ENCODE measurements at places on chromosomes 3 and 15. TPM values are rescaled to one million over a fixed set of nuclear protein-coding genes. Genes with fewer than 3 reads are reported as not detected.
A peak's percentile ranks its signal among the peaks of the same experiment; 100 is the strongest.

Gene NANOGP8
- total RNA-seq: 31.9 TPM

Gene ACTC1
- total RNA-seq: 90.0 TPM

Gene PLA1A
- not detected for total RNA-seq

Gene TNFAIP8L3
- 0.67 TPM for total RNA-seq

Gene B3GNT5
- 9.7 TPM for total RNA-seq

Gene GP9
- not detected for total RNA-seq

Gene ATP13A5
- total RNA-seq: not detected

Gene GREM1
- 0.57 TPM for total RNA-seq

Gene ACKR4
- not detected for total RNA-seq

DNA sequence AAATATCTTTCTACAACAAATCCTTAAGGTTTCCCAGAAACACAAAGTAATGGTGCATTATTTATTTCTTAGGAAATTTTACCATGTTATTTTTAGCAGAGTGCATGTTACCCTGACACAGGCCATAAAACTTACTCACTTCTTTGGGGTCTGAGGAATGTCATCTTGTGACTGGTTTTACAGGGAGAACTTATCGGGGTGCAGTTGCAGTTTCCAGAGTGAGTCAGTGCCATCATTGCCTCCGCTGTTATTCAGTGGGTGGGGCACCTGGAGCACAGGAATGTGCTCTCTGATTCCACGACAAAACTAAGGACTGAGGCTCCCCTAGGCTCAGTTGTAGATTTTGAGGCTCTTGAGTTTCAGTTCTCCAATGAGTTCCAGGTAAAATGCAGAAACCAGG is 11.1 kb upstream of the GREM1 start:
- DNase-seq: no peak

DNA sequence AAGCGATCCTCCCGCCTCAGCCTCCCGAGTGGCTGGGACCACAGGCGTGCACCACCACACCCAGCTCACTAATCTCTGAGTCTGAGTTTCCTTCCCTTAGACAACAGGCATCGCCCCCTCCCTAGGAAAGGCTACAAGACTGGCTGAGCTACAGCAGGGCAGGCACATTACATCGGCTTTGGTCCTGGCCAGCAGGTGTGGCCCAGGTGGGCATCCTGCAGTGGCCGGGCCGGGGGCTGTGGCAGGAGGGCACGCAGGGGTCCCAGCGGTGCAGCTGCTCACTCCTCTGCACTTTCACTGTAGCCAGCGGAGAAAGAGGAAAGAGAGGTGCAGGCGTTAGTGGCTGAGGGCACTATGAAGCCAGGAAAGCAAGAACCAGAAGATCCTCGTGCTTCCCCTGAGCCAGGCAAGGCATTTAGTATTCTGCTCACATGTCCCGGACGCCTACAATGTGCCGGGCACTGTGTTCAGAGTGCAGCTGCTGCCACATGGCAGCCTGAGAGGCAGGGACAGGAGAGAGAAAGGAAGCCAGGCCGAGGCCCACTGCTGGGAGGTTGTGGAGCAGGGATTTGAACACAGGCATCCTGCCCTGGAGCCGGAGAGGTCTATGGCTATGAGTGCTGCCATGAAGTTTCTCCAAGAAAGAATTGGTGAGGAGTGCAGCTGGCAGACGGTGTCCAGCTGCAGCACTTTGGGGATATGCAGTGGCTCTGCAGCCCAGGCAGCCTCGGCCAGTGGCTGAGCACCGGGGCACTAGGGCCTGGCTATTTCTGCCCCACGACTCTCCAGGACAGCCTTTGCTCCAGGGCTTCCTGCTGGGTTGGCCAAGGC is 22.3 kb downstream of the GRIP2 start:
- no peak for DNase-seq

GRCh38 chr3:185076219-185076618 is 76.6 kb downstream of the C3orf70 start:
- no peak for DNase-seq

GRCh38 chr3:58464866-58465265 is 27.0 kb upstream of the KCTD6 start:
- DNase-seq: no peak

GRCh38 chr15:38818157-38818790 is 253.7 kb upstream of the RASGRP1 start:
- no peak for DNase-seq

DNA sequence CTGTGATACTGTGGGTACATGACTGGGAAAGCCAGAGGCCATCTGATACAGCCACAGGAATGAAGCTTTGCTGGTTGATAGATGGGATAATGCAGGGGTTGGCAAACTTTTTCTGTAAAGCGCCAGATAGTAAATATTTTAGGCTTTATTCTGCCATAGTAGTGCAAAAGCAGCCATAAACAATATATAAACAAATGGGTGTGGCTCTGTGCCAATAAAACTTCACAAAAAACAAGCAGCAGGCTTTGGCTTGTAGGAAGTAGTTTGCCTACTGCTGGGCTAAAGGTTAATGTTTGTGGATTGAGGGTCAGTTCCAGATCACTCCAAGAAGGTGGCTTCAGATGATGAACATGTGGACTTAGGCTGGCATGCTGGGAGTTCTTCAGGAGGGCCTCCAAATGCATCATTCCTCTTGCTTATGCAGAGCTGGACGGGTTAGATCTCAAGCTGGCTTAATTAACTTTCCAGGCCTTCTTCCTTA is 305.7 kb downstream of the RPLP1 start:
- DNase-seq: no peak

DNA sequence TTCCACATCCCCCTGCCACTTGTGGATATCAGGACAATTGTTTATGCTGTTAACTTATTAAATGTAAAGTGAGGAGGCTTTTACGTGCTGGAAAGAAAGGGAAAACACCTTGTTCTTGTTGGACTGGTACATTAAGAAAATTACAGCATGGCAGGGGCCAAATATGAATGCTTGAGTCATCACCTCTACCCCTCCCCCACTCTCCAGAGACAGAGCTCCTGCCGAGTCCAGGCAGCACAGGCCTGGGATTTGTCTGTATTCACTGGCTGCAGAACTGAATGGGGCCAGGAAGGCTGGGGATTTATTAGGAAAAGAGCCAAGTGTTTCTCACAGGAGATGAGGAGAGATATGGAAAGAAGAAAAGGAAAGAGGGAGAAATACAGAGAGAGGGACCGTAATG is 308.9 kb downstream of the EPHB1 start:
- DNase-seq: no peak

DNA sequence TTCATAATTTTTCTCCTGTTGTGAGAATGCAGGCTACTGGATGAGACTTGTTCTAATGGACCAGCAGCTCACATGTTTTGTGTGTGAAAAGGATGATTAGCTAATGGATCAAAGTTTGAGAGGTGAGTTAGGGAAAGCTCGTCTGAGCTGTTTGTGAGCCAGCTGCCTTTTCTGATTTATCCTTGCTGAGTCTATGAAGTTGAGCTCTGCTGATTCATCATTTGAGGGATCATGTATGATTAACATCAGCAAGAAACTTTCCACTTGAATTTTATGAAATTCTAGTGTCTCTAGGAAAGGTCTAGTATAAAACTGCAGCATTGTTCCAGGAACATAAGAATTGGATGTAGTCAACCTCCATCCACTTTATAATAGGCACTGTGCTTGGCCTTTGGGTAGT is 698.7 kb downstream of the NTRK3 start:
- DNase-seq: no peak

DNA sequence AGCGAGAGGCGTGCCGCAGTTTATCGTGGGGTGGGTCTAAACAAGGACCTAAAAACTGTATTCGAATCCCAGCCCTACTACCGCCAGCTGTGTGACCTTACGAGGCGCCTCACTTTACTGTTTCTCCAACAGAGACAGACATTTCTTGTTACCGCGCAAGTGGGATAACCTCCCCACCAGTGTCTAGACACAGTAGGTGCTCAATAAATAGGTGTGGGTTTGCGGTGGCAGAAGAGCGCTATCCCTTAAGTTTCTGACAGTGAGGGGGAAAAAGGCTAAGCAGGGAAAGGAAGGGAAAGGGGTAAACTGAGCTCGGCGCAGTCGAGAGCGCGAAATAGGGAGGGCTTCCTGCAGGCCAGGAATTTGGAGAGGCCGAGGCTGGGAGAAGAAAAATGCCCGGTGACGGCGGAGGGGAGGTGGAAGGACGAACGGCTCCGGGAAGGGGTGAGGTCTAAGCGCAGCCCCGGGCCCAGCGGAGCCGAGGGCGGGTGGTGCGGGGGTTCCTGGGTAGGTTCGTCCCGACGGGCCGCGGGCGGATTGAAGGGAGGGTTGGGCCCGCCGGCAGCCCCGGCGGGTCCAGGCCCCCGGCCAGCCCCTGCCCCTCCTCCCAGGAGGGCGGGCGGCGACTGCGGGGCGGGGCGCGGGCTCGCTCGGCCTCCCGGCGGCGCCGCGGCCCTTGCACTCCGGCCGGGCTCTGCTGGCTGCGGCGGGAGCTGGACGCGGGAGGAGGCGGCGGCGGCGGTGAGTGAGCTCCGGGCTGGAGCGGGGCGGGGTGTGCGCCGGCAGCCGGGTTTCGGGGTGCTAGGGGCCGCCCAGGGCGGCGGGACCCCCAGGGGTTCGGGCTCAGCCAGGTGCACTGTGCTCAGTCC is at the start of gene CGNL1:
Gene CGNL1 (plus strand): TSS at position 679 of the 869 bp plus-strand sequence. CDS start 61,495 bp downstream, outside the sequence.
- peak; percentile 77 for DNase-seq

GRCh38 chr3:104604326-104605010 is 762.2 kb upstream of the ALCAM start:
- no peak for DNase-seq

DNA sequence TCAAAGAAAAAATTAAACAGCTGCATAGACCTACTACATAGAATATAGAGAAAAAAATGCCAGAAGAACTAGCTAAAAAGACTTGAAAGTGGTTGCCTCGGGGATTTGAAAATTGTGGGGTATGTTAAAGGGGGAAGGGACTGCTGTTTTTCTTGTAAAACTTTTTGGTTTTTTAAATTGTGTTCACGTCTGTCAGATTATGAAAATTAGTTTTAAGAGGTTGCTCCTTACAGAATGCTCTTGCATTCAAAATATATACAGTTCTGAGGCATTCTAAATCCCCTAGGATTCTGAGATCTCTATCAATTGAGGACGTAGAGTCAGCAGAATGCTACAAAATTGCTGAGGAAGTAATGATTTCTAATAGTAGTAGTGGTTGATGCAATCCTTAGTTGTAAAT is 28.6 kb downstream of the PIAS1 start:
- no peak for DNase-seq

- no peak for DNase-seq
These were observed 16.0 kb upstream of the TBC1D21 start for GRCh38 chr15:73857193-73857920.

- no peak for DNase-seq
These were observed 269.5 kb downstream of the ZBTB20 start for GRCh38 chr3:114877378-114878113.

- DNase-seq: no peak
These were observed 73.4 kb downstream of the GTPBP8 start for GRCh38 chr3:113064183-113064582.

- DNase-seq: no peak
These were observed 188.9 kb downstream of the NR1D2 start for GRCh38 chr3:24133942-24134341.

DNA sequence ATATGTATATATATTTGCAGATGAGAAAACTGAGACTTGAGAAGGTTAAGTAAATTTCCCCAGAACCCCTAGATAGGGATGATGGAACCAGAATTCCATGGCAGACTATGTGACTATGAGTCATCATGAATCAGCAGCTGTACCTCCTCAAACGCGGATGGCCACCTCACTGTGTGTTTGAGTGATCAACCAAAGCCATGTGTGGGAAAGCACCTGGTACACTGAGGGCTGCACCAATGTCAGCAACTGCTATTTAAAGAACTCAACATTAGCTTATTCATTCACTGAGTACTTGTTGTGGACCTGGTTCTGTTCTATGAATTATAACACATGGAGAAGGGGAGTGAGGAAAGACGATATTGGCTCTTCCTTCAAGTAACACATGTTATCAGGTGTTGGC is 377.0 kb downstream of the GAP43 start:
- DNase-seq: no peak

DNA sequence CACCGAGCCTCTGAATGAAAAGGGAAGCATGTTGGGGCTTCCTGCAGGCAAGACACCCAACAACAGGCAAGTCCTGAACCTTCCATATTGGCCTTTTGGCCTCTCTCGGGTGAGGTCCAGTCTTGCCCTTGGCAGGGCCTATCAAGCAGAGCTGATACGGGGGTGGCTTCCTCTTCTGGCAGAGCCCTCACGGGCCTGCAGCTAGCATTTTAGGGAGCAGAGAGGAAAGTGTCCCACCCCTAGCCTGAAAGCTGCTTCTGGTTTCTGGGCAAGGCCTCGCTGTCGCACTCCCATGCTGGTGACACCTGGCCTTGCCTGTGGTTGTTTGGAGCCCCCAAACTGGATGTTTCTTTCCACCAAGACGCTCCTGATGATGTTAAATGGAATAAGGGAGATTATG is 31.8 kb upstream of the CTSH start:
- no peak for DNase-seq

GRCh38 chr3:58839964-58840363 is 173.4 kb upstream of the FAM3D start:
- DNase-seq: no peak

DNA sequence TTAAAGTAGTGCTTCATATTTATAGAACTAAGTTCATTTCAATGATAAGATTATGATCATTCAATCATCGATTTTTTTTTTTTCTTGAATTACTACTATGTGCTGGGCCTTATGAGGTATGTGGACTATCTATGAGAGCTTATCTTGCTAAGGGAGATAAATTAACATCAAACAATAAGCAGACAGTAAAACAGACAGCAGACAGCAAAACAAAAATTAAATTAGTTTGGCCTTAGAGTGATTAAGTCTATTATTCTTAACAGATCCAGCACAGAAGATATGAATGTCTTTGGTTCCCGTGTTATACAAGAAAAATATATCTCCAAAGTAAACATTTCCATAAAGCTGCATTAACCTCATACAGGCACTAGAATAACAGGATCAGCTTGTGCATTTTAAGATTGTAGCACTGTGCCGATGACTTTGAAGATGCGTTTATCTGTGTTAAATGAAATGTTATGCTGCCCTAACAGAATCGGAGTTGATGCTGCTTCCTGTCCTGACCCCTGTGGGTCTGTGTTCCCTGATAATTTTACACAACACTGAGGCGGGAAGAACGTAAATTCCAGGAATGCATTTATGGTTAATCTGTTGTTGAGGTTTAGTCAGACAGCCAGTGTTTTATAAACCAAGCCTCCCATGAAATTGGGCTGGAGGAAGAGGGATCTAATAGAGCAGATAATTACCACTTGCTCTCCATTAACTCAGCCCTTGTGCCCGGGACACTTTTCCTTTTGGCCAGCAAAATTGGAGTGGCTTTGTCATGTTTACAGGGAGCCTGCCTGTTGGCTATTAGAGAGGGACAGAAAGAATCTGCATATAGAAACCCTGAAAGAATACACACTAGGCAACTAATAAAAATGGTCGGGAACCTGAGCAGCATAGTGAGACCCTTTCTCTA is 80.8 kb downstream of the GHSR start:
- no peak for DNase-seq

DNA sequence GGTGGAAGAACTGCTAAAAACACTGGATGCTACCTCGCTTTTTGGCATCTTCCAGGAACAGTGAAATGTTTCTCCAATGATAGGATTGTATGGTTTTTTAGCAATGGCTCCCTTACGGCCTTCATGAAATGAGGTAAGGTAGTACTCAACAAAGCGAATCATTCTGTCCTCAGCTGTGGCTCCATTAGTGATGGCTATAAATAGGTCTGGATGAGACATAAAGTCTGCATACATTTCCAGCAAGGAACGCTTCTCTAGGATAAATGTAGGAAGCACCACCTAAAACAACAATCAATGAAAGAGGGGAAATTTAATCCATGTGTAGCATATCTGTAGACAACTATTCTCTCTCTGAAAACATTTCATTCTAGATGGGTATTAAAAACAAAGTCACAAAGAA is 32.4 kb upstream of the SNX4 start:
- no peak for DNase-seq

Data from H1 (cell line).